Fibroblast of lung (primary cell): ENCODE measurements at places on chromosomes 2 and 18.

DNA sequence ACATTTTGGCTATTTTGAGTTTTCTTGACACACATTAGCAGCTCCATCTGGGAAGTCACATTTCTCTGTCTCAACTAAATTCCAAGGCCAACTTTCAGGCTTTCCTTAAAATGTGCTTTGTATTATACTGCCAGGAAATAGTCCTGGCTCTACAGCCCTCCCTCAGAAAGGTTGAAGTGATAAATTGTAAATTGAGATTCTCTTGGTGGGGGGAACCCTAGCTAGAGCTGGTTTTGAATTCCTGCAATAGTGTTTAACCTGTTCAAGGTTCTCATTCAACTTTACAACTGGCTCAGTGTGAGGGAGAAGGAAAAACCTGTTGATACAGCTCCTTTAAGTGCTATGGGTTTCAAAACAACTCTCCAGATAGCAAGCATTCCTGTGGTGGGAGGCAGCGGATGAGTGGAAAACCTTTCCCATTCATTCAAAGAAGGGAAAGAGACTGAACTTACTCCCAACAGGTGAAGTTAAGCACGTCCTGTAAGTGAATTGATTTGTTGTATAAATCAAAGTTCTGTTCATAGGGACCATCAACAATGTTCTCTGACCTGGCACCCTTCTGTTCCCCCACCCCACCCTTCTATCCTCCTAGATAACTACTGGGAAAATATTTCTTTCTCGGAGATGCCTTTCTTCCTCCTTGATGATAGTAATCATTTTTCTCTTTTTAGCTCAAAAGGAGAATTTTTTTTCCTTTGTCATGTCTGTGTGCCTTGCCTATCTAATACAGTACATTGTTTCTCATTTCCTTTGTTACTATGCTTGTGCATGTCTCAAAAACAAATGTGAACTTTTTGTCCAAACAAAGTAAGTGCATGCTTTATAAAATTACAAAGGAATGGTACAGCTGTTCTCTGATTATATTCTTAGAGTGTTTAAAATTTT is 44.2 kb upstream of the SLC39A10 start:
- peak; percentile 94 for DNase-seq

GRCh38 chr2:217992061-217992460 is 10.7 kb downstream of the TNS1 start:
- no peak for DNase-seq

DNA sequence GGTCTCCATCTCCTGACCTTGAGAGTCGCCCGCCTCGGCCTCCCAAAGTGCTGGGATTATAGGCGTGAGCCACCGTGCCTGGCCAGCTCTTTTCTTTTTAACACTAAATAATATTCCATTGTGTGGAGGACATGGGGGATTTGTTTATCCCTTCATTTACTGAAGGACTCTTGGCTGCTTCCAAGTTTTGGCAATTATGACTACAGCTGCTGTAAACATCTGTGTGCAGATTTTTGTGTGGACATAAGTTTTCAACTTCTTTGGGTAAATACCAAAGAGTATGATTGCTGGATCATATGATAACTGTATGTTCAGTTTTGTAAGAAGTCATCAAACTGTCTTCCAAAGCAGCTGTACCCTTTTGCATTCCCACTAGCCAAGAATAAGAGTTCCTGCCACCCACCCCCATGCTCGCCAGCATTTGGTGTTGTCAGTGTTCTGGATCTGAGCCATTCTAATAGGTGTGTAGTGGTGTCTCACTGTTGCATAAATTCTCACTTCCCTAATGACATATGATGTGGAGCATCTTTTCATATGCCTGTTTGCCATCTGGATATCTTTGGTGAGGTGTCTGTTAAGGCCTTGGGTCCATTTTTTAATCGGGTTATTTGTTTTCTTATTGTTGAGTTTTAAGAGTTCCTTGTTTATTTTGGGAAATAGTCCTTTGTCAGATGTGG is 52.2 kb downstream of the TNFRSF11A start:
- DNase-seq, result no peak

- DNase-seq, result no peak
Observed at GRCh38 chr2:19710230-19710629, 191.6 kb downstream of the TTC32 start.

DNA sequence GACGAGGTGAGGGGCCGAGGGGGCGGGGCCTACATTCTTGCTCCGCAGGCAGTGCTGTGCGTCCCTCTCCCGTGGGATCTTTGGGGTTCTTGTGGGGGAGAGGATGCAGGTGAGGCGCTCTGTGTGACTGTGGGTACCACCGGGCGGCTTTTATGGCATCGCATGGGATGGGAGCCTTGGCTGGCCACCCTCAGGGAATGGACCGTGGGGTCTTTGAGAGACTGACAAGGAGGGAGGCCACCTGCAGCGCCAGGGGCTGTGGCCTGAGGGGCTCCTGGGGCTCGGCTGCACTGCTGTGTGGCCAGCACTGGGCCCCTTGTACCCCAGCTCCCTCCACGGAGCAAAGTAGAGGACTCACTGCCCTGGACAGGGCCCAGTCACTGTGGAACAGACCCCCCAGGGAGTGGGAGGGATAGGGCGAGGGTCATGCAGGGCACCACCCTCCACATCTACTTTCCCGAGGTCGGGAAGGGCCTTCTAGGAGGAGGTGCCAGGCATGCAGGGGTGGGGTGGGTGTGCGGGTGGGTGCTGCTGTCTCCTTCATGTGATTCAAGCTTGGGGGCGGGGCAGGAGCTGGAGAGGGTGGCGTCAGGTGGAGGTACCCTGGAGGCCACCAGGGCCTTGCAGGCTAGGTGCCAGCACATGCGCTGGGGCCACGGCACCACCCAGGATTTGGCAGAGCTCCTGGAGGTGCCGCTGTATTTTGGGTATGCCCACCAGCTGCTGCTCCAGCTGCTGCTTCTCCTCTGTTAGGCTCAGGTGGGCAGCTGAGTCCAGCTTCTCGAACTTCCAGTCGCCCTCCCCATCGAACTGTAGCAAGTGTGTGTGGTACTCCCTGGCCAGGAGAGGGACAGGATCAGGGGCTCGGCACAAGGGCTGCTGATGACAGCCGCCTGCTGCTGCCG is 1072.4 kb downstream of the RPIA start:
- no peak for DNase-seq

GRCh38 chr2:25402477-25402876 is 60.8 kb upstream of the DNMT3A start:
- no peak for DNase-seq

GRCh38 chr18:76234676-76235060 is 260.4 kb downstream of the ZNF516 start:
- DNase-seq, result no peak

DNA sequence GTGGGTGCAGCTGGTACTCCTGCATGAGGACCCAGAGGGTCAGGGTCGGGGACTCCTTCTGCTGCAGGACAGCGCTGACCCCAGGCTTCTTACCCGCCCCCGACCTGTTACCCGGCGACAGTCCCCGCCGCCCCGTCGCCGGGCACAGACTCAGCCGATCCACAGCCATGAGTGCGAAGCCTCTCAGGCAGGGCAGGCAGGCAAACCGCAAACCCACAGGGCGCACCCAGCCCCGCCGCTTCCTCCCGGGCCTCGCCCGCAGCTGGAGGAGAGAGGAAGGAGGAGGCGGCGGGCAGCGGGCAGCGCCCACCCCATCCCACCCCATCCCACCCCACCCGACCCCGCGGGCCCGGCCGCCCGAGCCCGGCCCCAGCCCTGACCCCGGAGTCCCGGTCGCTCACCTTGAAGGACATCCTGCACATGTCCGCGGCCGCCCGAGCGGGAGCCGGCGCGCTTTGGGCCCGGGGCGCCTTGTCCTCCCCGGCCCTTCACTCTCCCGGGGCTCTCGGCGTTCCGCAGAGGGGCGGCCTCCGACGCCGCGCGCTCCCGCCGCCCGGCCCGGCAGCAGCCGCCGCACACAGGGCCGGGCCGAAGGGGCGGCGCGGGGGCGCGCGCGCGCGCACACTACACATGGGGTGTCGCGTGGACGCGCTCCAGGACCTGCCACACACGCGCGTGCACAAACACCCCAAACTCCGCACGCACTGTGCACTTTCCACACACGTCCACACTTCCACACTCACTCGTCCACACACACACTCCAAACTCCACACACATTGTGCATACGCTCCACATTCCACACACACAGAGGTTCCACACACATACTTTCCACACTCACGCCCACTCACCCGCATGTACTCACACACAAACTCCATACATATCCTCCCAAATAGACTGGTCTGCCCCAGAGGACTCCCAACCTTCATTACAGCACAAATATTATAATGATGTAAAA is at the start of gene ANKRD29:
Gene ANKRD29, minus strand, starts transcription at position 603 of the 955 bp plus-strand sequence. Its CDS starts 181 bp downstream, at position 422.
- DNase-seq, result peak; percentile 50

DNA sequence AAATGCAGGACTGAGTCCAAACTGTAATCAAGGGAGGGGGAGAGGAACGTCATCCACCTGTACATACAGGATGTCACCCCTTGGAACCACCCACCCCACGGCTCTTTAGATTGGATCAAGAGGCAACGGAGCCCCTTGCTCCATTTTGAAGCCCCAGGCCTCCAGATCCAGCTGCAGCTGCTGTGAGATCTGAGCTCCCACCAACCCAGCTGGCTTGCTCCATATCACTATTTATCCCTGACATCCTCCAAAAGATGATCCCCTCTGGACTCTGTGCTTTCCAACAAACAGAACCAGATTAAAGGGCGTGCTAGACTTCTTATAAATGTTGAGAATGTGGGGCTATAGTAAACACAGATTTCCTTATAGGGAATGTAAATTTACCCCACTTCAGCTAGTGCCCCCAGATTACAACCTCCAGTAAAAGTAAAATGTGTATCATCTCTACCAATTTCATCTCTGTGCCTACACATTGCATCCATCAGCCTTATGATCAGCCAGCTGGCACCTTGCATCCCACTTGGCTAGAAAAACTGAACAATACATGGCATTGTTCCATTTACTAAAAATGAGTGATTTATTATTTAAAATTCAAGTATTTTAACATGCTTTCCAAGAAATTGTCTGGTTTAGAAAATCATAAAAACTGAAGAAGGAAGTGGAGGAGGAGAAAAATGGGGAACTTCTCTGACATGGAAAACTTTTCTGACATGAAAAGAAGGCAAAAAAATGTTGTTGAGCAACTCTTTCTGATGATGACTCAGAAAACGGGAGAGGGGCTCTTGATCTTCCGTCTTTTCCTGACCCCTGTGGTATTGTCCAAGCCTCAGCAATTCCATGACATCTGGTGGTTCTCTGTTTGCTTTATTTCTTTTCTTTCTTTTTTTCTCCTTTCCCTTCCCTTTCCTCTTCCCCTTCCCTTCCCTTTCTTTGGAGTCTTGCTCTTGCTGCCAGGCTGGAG is 262.6 kb upstream of the THUMPD2 start:
- DNase-seq, result peak; percentile 94

GRCh38 chr2:161844822-161845221 is 220.6 kb downstream of the SLC4A10 start:
- DNase-seq, result peak; percentile 9

GRCh38 chr2:150374492-150374891 is 113.0 kb downstream of the RND3 start:
- DNase-seq, result no peak

GRCh38 chr2:75406131-75406581 is 154.6 kb downstream of the EVA1A start:
- no peak for DNase-seq

DNA sequence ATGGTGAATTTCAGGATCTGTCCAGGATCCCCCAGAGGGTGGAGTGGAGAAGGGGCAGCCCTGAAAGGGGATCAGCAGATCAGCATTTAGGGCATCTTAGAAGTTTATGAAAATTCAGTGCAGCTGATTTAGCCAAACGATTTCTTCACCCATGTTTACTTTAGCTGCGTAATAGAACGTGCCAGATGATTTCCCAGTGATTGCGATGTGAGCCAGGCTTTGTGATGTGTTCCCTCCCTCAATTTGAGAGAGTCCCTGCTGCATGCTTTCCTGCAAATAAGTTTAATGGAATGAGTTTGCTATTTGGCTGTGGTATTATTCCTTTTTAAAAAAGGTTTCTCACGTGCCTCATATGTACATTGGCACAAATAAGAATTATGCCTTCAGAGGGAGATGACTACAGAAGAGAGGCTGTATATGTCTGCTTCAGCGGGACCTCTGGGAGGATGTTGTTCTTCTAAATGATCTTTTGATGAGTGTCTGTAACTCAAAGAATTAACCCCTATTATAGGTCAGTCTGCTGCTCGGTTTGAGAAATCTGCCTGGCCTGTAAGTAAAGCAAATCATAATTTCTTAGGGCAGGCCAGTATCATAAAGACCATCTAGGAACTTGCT is 111.9 kb downstream of the MRO start:
- DNase-seq, result no peak

GRCh38 chr2:209380293-209380692 is 43.6 kb upstream of the MAP2 start:
- no peak for DNase-seq

DNA sequence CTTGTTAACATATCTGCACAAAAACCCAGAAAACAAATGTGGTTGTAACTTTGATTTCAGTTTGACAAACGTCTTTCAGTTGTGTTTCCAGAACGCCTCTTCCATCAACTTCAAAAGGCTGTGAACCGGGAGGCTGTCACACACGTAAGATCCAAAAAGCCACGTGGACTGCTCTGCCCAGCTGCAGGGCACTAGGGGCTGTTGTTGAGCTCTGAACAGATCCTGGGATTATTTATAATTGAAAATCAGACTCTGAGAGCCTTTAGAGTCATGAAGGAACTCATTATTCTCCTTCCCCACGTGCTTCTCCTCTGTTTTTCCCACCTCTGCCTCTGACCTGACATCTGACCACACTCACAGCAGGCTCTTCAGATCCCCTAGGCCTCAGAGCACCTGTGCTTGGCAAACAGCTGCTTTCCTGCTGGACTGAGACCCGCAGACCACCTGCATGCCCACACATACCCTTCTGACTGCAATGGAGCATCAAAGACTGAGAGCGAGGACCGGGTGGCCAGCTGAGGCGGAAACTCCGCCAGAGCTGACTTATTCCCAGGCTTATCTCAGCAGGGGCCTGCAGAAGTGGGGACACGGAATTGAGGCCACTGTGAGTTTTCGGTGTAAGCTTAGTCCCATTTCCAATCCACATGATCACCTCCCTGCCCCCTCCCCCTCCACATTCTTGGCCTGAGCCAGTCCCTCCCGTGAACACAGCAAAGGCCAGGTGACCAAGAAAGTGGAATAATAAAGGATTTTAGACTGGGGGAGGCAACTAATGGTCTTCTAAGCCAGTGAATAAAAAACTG is 114.8 kb downstream of the ATL2 start:
- DNase-seq, result no peak

DNA sequence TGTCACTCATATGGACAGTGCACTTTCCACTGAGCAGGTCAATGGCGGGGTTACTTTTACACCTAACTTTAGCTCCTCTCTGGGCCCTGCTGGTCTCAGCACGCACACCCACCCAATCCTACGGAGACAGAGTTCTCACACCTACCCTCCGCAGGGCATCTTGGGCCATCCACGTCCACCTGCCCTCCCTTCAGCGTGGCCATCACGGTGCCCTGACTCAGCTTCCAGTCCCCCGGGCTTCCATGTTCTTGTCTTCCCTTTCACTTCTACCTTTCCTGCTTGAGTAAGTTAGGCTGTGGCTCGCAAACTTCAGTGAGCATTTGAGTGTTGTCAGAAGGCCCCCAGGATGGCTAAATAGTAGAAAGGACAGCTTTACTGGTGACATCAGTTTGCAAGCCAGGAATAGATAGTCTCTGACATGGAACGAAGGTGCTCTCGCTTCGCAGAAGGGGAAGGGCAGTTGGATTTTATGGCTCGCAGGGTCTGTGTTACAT is 232.4 kb downstream of the SEPTIN10 start:
- DNase-seq, result no peak
